ENCODE measurements at places on chromosomes 1 and 21.

DNA sequence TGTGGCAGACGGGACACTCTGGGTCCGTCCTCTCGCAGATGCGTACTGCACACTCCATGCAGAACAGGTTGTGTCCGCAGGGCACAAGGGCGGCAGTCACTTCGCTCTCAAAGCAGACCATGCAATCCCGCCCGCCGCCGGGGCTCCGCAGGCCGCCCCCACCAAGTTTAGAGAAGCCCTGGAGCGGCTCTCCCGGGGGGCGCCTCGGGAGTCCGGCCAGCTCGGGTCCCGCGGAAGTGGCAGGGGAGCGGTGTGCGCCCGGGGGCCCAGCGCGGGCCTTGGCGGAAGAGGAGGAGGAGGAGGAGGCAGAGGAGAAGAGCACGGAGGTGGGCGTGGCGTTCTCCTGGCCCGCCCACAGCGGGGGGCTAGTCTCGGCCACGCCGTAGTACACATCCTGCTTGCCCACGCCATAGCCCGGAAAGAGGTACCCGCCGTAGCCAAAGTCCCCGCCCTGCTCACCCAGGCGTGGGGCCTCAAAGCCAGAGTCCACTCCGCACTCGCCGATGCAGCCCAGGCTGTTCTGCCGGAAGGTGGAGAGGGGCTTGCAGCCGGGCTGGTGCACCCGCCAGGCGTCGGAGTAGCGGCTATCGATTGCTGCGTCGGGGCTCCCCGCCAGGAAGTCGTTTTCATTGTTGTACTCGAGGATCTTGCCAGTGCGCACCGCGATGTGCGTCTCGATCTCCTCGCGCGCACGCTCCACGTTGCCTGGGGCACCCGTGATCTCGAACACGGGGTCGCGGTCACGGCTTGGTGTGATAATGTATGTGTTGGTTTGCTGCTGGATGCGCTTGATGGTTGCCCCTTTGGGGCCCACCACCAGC, 5.4 kb downstream of the MEX3A start:
- DNase-seq: no peak

GRCh38 chr1:64856553-64856952, 109.8 kb downstream of the JAK1 start:
- no peak for DNase-seq

- no peak for DNase-seq
Observed at GRCh38 chr21:36589352-36589971, 109.5 kb upstream of the SIM2 start.

DNA sequence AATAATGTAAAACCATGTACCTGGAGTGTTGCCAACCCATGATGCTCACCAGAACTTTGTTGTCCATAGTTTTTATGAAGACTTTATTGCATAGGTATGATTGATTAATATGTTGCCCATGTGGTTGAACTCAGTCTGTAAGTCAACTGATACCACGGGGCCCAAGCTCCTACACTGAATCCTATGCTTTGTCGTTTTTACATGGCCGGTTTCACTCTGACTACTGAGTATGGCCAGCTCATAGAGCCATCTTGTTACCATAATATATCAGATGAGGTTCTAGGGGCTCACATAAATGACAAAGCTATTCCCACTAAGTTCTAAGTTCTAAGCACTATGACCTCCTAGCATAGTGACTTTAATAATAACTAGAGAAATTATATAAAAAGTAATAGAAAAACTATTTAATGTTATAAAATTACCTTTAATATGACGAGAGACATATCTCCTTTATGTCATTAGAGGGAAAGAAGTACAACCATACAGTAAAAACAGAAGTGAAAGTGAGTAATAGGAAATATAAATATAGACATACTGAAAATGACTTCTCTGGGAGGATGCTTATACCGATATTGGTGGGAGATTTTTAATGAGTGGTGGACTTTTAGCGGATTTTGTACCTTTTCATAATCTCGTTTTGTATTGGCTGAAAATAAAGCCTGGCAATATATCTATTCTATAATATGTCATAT, 983.4 kb upstream of the PRMT6 start:
- DNase-seq: no peak

GRCh38 chr1:46800742-46801141, 1.9 kb downstream of the CYP4B1 start:
- DNase-seq: no peak

DNA sequence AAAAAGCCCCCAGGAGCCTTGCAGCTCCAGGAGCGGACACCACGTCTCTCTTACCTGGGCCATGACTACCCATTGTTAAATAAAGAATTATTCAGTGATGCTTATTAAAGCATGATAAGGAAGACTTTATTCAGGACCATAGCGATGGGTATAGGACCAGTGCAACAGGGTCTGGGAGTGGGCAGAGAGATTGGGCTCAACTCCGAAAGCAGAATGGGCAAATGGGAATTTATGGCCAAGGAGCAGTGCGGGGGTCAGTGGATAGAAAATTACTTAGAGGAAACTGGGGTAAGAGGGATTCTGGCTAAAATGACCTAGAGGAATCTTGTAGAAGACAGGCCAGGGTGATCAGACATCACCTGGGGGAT, 580 bp upstream of the ATP5PO start:
- no peak for DNase-seq

DNA sequence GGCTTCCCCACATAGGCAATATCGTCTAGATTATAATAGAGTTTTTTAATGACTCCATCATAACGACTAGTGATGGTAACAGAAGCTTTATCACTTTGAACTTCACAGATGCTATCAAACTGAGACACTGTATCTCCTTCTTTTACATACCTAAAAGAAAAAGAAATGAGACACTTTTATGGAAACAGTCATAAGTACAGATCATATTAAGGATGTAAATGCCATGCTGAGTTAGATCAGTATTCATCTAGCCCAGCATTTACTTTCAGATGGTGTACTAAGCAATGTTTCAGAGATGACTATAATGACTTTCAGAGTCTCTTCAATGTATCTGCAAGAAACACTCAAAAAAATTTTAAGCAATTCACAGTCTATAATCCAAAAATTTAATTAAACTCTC, 18.9 kb downstream of the DBT start:
- no peak for DNase-seq

- DNase-seq: peak; percentile 50
Observed at GRCh38 chr1:159132271-159132881, 39.0 kb upstream of the CADM3 start.

DNA sequence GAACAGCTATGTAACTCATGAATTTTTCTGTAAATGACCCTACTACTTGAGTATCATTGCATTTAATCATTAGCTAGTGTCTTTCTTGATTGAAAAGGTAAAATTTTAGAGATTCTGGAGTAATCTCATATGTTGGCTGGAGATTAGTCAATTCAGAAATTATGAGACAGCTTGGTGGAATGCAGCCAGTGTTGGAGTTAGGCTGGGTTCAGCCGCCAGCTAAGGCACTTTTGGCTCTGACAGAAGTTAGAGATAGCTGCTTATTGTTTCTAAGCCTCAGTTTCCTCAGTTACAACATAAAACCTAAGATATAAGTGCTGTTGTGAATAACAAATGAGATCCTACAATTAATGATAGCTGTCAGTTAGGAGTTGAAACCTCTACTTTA, 49.4 kb downstream of the TBCE start:
- DNase-seq: no peak

DNA sequence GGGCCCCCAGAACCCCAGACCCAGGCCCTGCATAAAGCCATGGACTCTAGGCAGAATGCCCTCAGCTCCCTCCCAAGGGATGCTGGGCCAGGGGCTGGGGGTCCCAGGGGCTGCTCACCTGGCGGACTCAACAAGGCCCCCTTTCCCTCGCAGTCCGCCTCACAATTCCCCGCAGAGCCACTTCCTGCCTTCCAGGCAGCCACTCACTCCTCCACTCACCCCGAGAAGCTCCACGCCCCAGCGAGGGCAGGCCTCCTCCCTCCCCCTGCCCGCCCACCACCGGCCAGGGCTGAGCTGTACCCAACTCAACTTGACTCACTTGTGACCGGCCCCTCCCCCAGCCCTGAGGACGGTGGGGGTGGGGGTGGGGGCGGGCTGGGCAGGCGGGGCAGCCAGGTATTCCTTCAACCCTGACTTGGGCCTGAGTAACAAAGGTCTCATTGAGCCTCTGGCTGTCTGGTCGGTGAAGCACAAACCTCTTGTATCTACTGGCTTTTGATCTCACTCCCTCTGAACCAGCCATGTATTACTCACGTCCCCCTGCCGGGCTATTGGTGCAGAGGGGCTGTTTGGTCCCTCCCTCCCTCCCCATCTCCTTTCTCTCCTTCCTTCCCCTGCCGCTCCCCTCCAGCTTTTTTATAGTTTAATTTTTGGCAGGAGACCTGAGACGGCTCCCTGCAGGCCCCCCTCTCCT, 5.9 kb downstream of the BLACAT1 start:
- DNase-seq: no peak

- DNase-seq: no peak
Observed at GRCh38 chr1:84365225-84366221, 32.8 kb upstream of the DNASE2B start.

GRCh38 chr1:2300851-2301606, 72.9 kb downstream of the SKI start:
- DNase-seq: peak; percentile 87

GRCh38 chr1:38500891-38501290, 358.7 kb downstream of the RRAGC start:
- no peak for DNase-seq

DNA sequence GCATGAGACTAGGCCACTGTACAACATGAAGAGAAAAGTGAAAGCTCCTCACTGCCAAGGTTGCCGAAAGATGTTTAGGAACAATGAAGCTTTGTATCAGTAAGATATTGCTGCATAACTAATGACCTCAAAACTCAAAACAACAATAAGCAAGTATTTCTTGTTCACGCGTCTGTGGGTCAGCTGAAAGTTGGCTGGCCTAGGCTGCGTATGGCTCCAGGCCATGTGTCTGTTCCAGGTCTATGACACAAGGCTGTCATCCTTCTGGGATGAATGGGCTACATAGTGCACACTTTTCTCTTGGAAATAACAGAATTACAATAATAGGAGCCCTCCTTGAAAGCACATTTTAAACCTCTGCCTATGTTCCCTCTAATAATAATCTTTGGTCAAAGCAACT, 515.9 kb downstream of the PLPP3 start:
- DNase-seq: no peak

- DNase-seq: no peak
Observed at GRCh38 chr1:192966073-192966472, 93.1 kb downstream of the UCHL5 start.

DNA sequence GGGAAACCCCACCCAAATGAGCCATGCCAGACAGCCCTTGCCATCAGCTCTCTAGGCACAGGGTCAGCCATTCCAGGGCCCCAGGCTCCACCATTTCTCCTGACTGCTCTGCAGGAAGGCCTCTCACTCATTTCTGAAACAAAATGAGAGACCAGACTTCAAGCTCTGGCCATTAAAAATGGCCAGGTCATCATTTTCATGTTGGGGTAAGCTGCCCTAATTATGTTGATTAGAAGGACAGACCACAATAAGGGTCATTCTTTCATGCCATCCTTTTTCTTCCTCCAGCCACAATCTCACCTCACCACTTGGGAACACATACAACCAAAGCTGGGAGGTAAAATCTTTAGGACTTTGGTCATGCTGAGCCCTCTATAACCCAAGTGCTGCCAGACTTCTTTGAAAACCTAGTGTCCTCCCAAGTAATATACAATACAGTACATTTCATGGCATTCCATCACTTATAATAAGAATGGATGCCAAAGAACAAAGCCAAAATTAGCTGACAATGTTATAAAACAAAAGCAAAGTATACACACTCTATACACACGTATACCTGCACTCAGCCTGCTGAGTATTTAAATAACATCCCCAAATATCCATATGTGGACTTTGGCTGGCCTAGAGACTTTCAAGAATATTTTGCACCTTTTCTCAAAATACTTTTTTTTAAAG, 22.4 kb upstream of the RBBP5 start:
- no peak for DNase-seq

GRCh38 chr1:112520166-112520565, 11.4 kb downstream of the WNT2B start:
- no peak for DNase-seq

GRCh38 chr1:116494745-116495144, 76.1 kb downstream of the CD58 start:
- no peak for DNase-seq

DNA sequence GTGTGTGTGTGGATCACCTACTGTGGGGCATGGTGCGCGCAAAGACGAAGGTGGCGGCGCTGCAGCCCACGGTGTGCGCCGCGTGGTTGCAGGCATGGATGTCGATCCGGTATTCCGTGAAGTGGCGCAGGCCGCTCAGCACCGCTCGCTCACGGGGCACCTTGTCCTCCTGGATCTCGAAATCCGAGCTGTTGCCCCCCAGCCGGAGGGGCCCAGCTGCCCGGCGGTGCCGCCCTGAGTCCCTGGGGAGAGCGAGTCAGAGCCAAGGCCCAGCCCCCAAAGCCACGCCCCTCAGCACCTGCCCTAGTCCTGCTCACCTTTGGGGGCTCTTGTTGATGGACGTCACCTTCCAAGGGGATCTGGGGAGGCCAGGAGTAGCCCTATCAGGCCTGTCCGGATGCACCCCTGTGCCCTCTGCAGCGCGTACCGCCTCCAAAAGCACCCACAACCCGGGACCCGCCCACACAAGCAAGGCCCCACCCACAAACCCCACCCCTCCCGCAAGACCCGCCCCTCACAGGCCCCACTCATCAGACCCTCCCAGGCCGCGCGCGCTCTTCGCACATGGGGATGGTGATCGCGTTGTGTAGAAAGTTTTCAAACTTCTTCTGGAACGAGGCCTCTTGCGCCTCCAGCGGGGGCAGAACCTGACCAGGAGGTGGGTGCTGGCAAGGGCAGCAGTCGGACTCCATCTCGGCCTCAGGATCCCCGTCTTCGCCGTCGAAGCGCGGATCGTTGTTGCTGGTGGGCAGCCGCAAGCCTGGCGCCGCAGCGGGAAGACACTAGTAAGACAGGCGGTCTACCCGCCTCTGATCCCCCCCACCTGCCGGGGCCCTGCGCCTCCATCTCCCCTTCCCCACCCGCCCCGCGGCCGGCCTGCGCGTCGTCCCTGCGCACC, 13.6 kb downstream of the INSRR start:
- DNase-seq: no peak

GRCh38 chr1:41724926-41725325, 193.8 kb downstream of the HIVEP3 start:
- no peak for DNase-seq

GRCh38 chr1:54108156-54108555, 44.6 kb downstream of the CDCP2 start:
- no peak for DNase-seq

Measured in stimulated activated CD8-positive, alpha-beta memory T cell treated with anti-CD3 and anti-CD28 coated beads, Interleukin-12 subunit alpha, Interleukin-12 subunit beta, amount 100 ng/mL, for 1 hour (primary cell).